ENCODE measurements at places on chromosomes 1 and 21. TPM values are rescaled to one million over a fixed set of nuclear protein-coding genes. Genes with fewer than 3 reads are reported as not detected.

Gene AMPD1
- not detected for total RNA-seq

Gene IL19
- total RNA-seq = not detected

Gene SFN
- 1.1 TPM for total RNA-seq

Gene LRRC53
- not detected for total RNA-seq

- DNase-seq = peak; percentile 75
Measured at GRCh38 chr1:13725714-13726175, 25.8 kb downstream of the PRDM2 start.

DNA sequence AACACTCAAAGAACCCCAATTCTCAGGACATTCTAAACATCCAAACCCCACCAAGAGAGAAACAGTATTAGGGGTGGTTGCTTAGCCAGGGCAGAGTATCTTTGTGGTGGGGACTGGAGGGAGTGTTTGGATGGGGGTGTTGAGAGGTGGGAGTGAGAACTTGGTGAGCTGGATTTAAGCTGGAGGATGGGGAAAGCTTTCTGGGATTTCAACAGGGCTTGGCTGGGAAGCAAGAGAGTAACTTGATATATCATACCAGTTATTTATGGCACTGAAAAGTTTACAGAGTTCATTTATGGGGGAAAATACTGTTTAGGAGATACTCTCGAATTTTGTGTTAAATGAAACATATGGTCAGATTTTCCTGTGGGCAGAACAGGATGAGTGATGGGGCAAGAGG is 6.8 kb upstream of the CNIH3 start:
- no peak for DNase-seq

DNA sequence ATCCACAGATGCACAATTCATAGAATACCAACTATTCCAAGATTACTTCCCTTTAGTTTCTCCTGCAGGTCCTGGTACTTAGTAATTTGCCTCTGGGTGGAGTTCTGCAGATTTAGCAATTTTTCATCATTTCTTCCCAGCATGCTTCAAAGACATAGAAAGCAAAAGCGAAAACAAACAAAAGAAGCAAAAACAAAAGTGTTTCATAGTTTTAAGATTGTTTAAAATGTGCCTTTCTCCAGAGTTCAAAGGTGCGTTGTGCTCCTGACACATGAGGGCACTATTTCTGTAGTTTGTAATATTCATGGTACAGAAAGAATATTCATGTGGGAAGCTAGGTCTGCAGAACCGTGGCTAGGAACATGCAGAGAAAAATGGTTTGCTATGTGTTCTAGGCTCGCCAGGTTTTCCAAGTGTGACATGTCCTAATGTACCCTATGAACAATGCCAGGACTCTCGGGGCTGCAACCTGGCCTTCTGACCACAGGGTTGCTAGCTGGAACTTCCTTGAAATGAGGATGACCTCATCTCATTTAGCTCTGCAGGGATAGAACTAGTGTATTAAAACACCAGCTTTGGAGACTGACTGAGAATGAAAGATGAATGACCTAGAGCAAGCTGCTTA is 30.0 kb upstream of the RCSD1 start:
- DNase-seq = peak; percentile 63

DNA sequence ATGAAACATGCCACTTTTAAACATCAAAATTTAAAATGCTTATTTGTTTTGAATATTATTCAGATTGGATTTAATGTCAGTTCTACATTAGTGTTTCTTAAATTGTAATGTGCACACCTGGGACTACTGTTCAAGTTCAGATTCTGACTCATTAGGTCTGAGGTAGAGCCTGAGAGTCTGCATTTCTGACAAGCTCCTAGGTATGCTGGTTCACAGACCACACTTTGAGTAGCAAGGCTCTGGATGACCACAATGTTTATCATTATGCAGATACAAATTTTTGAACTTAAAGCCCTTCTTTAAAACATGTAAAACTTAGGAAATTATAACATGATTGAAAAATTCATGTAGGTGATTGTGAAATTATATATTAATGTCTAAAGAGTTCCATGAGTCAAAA is 40.2 kb downstream of the TTLL7 start:
- no peak for DNase-seq

DNA sequence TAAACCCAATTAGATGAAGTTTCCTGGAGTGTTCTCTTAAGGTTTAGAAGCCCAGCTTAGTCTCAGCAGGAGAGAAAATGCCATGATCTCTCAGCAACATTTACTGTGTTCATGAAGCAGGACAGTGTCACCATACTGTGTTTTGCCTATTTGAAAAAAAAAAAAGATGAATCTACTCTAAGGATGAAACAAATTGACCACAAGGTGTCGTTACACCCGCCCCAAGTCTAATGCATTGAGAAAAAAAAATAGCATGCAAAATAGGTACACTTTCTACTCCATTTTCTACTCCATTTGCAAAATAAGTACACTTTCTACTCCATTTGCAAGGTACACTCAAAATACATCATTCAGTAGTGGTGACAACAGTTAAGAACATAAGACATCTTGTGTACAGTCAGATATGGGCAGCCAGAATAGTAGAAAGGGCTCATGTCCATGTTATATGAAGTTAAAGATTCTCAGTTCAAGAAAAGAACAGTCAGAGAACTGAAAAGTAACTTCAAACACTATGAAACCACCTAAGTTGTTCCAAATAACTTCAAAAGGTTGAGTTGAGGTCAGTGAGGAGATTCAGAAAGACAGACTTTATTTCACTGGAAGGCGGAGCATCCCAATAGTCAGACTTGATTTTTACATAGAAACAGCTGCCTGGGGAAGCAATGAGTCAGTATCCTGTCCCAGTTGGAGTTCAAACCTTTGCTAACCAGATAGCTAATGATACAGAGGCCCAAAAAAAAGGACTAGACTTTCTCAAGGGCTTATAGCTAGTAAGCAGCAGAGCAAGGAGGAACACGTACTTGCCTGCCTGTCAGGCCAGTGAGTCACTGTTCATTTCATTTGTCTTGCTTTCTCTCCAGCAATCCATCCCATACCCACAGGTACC is 13.3 kb downstream of the PLPPR5 start:
- DNase-seq = peak; percentile 43

GRCh38 chr1:154844297-154844681 is 25.8 kb downstream of the KCNN3 start:
- DNase-seq = no peak

DNA sequence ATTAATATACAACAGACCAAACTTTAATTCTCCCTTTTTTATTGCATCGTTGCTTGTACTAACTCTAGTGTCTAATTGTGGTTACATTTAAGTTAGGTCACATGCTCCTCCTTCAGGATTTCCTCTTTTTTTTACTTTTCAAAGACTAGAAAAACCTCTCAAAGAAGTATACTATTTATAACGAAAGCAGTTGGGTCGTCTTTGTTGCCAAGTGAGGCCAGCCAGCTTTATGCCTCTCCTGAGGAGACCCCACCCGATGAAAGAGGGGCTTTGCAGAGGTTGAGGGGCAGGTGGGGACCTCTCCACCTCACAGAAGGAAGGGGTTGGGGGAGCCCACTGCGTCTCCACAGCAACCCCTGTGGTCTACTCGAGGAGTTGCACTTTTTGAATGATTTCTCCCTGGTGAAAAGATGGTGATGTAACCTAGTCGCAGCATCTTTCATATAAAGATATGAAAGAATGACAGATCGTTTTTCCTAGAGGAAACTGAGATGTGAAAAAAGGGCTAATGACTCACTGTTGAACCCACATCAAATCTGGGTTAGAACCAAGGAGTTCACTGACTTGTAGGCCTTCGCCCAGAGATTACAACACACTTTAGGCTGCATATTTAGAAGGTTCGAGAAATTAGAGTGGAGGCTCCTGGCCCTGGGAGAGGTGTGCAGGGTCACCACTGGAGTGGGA is 6.4 kb downstream of the TGFB2 start:
- DNase-seq = peak; percentile 51

DNA sequence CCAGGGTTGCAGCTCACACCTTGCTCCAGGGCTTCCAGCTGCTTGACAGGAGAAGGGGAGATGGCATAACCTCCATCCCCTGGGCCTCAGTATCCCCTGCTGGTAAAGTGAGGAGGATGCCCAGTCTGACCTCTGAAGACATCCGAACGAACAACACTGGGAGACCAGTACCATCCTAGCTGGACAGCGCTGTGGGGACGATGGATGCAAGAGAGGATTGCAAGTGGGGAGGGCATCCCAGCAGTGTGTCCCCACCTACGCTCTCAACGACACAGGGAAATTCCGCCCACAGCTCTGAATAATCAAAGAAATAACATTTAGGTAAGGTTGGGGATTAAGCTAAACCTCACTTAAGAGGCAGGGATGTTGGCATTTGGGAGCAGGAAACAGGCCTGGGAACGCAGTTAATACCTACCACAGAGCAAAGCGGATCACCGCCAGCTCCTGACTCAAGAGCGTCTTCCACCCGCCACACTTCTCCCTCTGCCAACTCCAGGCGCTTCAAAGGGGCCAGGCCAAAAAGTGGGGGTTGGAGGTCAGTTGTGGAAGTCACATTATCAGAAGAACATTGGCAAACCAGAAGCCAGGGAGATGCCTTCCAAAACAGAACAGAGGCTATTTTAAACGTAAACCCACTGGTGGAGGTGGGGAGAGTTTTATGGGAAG is 47.6 kb downstream of the SSBP3 start:
- DNase-seq = no peak

DNA sequence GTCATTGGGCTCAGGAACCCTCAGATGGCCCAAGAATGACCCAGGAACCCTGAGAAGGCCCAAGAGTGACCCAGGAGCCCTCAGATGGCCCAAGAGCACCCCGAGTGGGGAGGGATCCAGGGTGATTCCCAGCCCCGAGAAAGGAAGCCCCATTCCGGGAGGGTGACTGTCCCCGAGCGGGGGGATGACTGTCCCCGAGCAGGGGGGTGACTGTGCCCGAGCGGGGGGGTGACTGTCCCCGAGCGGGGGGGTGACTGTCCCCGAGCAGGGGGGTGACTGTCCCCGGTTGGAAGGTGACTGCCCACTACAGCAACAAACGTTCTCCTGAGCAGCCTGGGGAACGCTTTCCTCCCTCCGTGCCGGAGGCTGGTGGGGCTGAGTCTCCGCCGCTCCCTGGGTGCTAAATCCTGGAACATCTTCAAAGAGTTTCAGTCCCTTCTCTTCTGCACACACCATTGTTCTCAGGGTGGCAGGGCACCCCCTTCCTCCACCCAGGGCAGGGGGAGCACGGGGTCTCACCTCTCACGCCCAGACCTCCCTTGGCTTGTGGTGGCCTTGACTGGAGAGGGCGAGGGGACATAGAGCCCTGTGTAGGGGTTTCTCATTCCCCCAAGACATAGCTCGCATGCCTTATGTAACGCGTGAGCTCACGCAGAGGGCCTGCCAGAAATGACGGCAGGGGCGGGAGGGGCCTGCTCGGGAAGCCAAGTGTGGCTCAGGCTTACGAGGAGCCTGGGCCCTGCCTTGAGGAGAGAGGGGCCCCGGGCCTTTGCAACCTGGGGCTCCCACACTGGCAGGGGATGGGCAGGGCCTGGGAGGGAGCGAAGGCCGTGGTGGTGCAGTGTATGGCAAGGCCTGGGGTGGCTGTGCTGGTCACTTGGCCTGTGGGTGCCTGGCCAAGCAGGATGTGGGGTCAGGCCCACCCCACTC is 14.3 kb upstream of the SKI start:
- DNase-seq = no peak

- no peak for DNase-seq
Measured at GRCh38 chr1:230171356-230172015, 104.4 kb downstream of the GALNT2 start.

- DNase-seq = no peak
Measured at GRCh38 chr1:25534410-25534788, 9.0 kb upstream of the LDLRAP1 start.

- peak; percentile 3 for DNase-seq
Measured at GRCh38 chr1:31797216-31797615, 18.6 kb downstream of the SPOCD1 start.

DNA sequence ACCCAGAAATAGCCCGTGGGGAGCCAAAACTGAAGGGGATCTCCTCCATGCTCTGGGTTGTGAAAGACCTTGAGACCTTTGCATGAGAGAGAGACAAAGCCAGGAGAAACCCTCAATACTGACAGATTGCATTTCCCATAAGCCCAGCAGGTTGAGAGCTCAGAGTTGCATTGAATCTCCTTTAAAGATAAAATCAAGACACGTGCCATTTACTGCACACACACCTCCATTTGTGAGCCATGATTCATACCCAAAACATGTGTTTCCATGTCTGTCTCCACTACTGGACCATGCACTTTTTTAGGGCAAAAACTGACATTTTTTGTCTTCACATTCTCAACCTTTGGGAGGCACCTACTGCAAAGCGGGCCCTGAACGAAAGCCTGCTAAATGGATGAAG is 144.0 kb upstream of the NRIP1 start:
- no peak for DNase-seq

DNA sequence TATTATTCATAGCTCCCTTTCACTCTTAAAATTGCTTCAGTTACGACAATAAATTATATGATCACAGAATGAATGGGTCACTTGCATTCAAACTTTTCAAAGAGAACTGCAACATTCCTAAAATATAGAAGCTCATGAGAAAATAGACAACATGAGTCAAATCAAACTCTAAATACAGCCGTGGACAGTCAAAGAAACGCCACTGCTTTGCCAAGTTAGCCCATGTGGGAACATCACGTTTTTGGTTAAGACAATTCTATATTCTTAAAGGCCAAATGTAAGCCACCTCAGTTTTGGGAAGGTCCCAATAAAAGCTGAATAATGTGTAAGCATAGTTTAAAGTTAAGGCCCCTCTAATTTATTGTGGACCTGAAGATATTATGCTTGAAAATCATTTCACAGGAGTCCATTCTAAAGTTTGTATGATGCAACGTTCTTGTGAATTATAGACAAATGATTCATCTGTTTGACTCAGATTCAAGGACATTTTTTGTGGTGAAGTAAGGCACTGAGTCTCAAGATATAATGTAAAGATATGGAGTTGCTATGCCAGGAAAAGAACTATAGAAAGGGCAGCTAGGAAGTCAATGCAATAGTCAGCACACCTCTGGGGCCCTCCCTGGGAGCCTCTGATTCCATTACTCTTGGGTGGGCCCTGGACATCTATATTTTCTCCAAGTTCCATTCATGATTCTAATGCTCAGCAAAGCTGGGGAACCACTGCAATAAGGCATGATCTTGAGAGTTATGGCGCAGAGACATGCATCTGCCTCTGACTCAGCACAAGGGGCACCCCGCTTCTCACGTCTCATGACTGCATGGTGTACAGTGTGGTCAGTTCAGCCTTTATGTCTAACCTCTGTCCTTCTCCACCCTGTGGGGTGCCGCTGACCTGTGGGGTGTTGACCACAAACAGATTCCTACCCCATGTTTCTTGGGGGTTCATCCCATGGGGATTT is 33.9 kb downstream of the ETS2 start:
- DNase-seq = peak; percentile 68
